ENCODE measurements at places on chromosomes 3 and 15. TPM values are rescaled to one million over a fixed set of nuclear protein-coding genes. Genes with fewer than 3 reads are reported as not detected.

- DNase-seq, result peak; percentile 47
These were observed 16.1 kb upstream of the C15orf61 start for GRCh38 chr15:67504796-67505195.

GRCh38 chr3:197064771-197065170 is 35.2 kb upstream of the MELTF start:
- no peak for DNase-seq

DNA sequence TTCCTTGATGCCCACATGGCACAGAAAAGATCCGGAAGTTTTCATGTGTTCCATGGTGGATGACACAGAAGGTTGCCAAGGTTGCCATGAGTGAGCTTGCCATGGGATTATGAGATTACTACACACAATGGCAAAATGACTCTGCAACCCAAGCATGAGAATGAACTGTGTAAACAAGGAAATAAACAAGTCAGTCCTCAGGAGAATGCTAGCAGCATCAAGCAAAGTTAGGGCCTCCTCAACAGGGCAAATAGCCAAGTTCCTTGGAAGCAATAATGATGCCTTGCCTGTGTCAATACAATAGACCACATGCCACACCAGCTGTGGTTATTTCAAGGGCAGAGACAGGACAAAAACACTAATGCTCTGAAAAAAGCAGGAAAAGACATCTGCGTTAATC is 41.8 kb downstream of the AQR start:
- no peak for DNase-seq

DNA sequence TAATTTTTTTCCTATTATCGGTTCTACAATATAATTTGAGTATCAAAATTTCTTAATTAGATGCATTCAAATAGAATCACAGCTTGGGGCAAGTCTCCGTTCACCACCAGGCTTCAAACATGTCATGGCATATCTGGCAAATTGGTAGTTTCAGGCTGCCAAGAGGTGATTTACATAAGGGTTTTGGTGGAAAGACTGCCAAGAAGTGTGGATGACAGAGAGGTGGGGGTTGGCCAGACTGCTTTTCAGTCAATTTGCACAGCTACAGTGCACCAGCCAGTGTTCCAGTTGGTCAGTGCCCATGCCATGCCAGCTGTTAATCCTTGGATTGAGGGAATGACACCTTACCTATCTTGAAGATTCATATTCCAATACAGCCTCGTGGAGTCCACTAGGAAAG is 8.4 kb upstream of the GSK3B start:
- DNase-seq, result no peak

DNA sequence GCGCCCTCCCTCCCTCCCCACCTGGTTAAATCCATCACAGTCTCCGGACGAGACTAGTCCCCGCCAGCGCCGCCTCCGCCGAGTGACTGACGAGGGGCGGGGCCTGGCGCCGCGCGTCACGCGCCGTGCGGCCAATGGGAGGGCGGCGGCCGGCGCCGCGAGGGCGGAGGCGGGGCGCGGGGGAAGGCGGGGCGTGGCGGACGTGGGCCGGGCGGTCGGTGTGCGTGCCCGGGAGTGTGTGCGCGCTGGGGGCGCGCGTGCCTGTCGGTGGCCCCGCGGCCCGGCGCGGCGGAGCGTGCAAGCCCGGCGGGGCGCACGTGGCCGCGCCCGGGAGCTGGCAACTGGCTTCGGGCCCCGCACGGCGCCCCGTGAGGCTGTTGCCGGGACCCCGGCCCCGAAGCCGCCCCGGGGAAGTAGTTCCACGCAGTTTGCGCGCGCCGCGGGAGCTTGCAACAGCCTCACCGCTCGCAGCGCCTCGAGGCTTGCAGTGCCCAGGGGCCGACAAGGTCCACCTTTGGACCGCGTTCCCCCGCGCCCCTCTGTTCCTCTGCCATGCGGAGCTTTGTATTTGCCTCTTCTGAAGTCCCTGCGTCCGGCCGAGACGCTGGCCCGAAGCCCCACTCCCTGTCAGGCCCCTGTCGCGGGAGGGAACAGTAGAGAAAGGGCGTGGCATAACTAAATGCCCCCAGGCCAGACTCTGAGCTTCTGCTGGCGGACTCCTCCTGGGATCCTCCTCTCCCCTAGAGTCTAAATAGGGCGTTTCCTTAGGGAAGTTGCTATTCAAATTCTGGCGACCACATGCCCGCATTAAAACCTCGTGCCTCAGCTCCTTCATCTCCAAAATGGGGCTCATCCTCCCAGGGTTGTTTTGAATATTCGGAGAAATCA is 400.9 kb downstream of the SHQ1 start:
- peak; percentile 80 for DNase-seq

Gene MYZAP
- total RNA-seq, result not detected
